ENCODE measurements at places on chromosomes 5 and 9. TPM values are rescaled to one million over a fixed set of nuclear protein-coding genes. Genes with fewer than 3 reads are reported as not detected.

DNA sequence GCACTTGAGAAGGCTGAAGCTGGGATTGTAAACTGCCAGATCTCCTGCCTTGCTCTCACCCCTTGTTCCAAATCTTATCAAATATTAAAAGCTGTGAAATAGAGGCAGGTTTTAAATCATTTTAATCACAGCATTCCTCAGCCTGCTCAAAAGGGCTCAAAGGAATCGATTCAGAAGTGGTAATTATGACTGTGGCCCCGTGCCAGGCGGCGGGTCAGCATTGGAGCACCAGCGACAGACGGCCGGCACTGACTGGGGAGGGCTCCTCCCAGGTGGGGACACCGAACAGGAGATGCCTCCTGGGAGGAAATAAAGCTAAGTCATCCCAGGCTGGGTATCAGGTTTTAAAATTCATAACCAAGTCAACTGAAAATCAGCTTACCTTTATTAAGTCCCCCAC is 66.7 kb downstream of the KCNIP1 start:
- no peak overlapping the region for H3K27ac ChIP-seq
- no peak for DNase-seq
- H3K27me3 ChIP-seq: no peaks in the 10 kb centered on the region
- H3K36me3 ChIP-seq: no peaks in the 10 kb centered on the region

GRCh38 chr9:136671646-136672430 is 9.1 kb downstream of the EGFL7 start:
- no peaks in the 10 kb centered on the region for H3K36me3 ChIP-seq
- H3K4me3 ChIP-seq: no peak overlapping the region
- H3K4me1 ChIP-seq: peaks cover 4% of the 10 kb centered on the region

DNA sequence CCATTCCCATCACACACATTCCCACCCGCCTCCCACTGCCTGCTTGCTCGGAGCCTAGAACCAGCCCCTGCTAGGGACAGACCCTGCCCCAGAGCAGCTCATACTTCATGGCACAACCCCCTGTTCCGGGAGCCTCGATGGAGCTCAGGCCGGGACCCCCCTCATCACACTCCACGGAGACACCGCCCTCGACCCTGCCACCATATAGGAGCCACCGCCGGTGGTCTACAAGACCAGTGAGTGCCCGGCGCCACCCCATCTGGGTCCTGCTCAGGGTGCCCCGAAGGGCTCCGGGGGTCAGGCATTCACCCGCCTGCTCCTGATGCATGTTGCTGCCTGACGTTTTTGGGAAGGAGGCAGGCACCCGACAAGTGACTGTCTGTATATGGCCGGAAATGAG is 65.5 kb upstream of the RXRA start:
- H3K4me3 ChIP-seq: no peak overlapping the region
- no peaks in the 10 kb centered on the region for H3K4me1 ChIP-seq
- DNase-seq: no peak
- H3K27me3 ChIP-seq: no peaks in the 10 kb centered on the region

GRCh38 chr5:65828022-65828896 is 98.1 kb upstream of the ERBIN start:
- H3K4me1 ChIP-seq: no peaks in the 10 kb centered on the region
- H3K4me3 ChIP-seq: no peak overlapping the region
- H3K36me3 ChIP-seq: peaks cover 6% of the 10 kb centered on the region
- no peaks in the 10 kb centered on the region for H3K27me3 ChIP-seq

- DNase-seq: no peak
- H3K27ac ChIP-seq: no peak overlapping the region
- no peaks in the 10 kb centered on the region for H3K27me3 ChIP-seq
- no peak overlapping the region for H3K4me3 ChIP-seq
- H3K4me1 ChIP-seq: peaks cover 3% of the 10 kb centered on the region
These were observed 155.3 kb upstream of the KLF9 start for GRCh38 chr9:70569791-70570190.

- H3K4me3 ChIP-seq: no peak overlapping the region
- no peak for DNase-seq
- H3K27ac ChIP-seq: no peak overlapping the region
These were observed 89.8 kb downstream of the LIFR start for GRCh38 chr5:38466424-38467189.

DNA sequence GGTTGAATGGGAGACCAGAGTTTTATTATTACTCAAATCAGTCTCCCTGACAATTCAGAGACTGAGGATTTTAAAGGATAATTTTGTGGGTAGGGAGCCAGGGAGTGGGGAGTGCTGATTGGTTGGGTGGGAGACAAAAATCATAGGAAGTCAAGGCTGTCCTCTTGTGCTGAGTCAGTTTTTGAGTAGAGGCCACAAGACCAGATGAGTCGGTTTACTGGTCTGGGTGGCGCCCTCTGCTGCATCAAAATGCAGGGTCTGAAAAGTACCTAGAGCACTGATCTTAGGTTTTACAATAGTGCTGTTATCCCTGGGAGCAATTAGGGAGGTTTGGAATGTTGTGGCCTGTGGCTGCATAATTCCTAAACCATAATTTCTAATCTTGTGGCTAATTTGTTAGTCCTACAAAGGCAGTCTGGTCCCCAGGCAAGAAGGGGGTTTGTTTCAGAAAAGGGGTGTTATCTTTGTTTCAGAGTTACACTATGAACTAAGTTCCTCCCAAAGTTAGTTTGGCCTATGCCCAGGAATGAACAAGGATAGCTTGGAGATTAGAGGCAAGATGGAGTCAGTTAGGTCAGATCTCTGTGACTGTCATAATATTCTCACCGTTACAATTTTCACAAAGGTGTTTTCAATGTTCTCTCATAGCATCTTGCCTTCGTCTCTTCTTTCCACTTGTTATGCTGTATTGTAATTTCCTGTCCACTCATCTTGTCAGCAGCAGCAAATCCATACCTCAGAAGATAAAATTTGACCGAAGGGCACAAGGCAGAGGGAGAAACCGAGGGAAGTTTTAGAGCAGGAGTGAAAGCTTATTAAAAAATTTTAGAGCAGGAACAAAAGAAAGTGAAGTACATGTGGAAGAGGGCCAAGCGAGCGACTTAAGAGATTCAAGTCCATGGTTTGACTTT is 59.2 kb upstream of the CLINT1 start:
- H3K4me3 ChIP-seq: no peak overlapping the region
- H3K27me3 ChIP-seq: no peaks in the 10 kb centered on the region
- H3K27ac ChIP-seq: no peak overlapping the region
- peaks cover 10% of the 10 kb centered on the region for H3K4me1 ChIP-seq
- no peaks in the 10 kb centered on the region for H3K36me3 ChIP-seq

DNA sequence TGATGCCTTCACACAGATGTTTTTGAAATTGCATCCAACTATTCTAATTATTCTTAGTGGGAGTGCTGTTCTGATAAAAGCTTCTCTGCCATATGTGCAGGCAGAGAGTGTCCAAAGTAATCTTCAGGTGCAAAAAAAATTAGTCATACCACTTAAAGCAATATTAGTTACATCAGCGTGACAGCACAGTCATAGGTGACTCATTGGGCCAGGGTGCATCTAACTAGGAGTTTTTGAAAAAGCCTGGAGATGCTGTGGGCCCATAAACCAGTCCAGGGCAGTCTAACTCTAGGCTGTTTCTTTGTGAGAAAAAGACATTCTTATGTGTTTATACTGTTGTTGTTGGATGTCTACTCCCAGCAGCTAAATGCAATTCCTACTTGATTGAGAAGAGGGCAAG is 33.0 kb upstream of the C6 start:
- no peak overlapping the region for H3K27ac ChIP-seq
- H3K4me1 ChIP-seq: no peaks in the 10 kb centered on the region
- H3K4me3 ChIP-seq: no peak overlapping the region
- DNase-seq: no peak
- no peaks in the 10 kb centered on the region for H3K36me3 ChIP-seq
- no peaks in the 10 kb centered on the region for H3K27me3 ChIP-seq

DNA sequence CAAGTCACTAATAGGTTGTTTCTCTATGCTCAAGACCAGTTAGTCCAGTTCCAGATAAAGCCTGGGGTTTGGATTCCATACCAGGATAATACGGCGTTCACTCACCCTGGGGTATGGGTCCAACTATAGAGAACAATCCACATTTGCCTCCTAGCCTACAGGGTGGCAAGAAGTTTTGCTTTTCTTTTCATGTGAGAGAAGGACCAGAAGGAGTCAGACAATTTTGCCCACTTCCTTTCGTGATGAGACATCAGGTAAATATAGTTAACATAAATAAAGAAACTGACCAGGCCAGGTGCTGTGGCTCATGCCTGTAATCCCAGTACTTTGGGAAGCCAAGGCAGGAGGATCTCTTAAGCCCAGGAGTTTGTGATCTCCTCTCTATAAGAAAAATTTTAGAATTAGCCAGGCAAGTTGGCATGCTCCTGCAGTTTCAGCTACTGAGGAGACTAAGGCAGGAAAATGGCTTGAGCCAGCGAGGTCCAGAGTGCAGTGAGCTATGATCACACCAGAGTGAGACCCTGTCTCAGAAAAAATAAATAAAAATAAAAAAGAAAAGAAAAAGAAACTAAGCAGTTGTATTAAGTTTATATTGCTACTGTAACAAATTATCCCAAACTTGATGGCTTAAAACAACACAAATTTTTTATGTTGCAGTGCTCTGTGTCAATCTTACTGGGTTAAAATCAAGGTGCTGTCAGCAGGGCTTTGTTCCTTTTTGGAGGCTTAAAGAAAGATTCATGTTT is 7.5 kb upstream of the REEP5 start:
- H3K27me3 ChIP-seq: no peaks in the 10 kb centered on the region
- H3K4me3 ChIP-seq: no peak overlapping the region
- no peaks in the 10 kb centered on the region for H3K36me3 ChIP-seq
- H3K4me1 ChIP-seq: no peaks in the 10 kb centered on the region

DNA sequence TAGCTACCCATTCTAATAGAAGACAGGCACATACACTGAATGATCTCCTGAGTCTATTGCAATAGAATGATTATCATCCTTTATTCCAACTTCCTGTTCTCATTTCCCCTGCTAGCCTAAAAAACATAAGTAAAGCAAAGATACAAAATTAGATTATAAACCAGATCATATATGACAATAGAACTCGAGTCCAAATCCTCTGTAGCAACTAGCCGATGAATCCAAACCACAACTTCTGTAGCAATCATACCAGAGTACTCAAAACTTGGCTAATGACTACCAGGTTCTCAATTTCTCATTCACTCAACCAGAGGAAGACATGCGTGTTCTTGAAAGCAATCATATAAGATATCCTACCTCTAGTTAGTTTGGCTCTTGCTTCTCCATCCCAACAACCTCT is 622.1 kb downstream of the PSAT1 start:
- no peak overlapping the region for H3K4me3 ChIP-seq
- DNase-seq: no peak
- no peak overlapping the region for H3K27ac ChIP-seq

DNA sequence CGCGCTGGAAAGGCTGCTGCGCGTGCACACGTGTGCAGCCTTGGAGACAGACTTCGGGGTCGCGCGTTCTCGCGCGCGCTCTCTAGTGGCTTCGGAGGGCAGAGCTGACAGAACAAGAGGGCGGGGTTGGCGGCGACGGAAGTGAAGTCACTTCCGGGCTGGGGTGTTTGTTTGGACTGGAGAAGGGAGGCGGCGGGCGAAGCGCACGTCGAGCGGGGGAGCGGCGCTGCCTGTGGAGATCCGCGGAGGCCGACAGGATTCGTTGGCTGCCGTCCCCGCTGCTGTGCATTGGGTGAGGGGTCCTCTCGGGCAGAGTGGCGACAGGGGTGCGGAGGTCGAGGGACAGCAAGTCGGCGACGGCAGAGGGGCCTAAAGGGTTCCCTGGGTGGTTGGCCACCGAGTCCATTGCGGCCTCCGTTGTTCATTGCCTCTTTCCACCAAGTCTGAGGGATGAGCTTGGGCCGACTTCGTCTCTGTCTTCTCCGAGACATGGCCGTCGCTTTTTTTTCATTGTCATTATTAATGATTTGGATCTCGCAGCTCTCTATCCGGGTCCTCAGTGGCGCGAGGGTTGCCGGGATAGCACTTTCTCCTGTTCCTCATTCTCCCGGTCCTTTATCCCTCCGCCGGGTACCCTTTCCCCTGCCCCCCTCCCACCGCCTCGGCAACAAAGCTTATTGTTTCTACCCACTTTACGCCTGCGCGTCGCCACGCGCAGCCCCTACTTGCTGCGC is at the start of gene PAIP2:
Gene PAIP2 (plus strand): TSS at position 166 of the 734 bp plus-strand sequence. CDS start 21,931 bp downstream, outside the sequence.
- H3K27me3 ChIP-seq: no peaks in the 10 kb centered on the region
- peak; percentile 92 for DNase-seq
- H3K4me1 ChIP-seq: no peaks in the 10 kb centered on the region

GRCh38 chr9:112755675-112756074 is 5.1 kb downstream of the SNX30 start:
- no peaks in the 10 kb centered on the region for H3K4me1 ChIP-seq
- no peaks in the 10 kb centered on the region for H3K36me3 ChIP-seq
- no peaks in the 10 kb centered on the region for H3K27me3 ChIP-seq
- no peak overlapping the region for H3K27ac ChIP-seq
- no peak overlapping the region for H3K4me3 ChIP-seq
- DNase-seq: no peak

DNA sequence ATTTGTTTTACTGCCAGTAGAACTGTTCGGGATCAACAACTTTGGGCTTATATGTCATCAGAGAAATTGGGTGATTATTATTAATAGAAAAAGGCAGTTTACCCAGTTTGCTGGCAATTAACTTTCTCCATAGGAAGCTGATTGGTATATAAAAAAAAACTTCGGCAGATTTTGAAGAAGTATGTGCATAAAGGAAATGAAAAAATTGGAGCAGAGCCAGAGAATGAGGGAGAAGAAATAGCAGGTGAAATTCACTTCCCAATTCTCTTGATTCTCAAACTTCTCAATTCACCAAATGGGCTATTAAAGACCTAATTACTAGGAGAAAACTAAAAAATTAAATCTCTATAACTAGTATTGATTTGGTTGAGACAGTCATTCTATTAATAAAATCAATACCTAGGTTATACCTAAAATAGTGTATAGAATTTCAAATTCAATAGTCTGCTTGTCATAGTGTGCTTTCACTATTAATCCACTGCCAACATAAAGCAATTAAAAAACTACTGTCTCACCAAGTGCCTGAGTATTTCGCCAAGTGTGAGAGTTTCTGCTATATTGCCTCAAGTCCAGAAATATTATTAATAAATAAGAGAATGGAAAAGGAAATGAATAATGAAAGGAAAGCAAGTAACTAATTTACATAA is 47.5 kb downstream of the STX17 start:
- no peaks in the 10 kb centered on the region for H3K27me3 ChIP-seq
- no peak overlapping the region for H3K4me3 ChIP-seq
- no peaks in the 10 kb centered on the region for H3K36me3 ChIP-seq
- no peak for DNase-seq
- no peak overlapping the region for H3K27ac ChIP-seq
- H3K4me1 ChIP-seq: no peaks in the 10 kb centered on the region

The ARL14EPL gene
- not detected for total RNA-seq

The SLC34A3 gene
- total RNA-seq: not detected

The EPB41L4B gene
- total RNA-seq: 23.7 TPM

The PDZD2 gene
- total RNA-seq: 6.8 TPM

The FBLL1 gene
- total RNA-seq: 8.6 TPM

The ZNF658 gene
- total RNA-seq: 5.4 TPM

The IL9 gene
- total RNA-seq: not detected

The PGM5 gene
- total RNA-seq: not detected

The SARDH gene
- total RNA-seq: 7.3 TPM
